NCI-H446 treated with DMSO at 0.1 percent for 48 hours (cell line): ENCODE measurements at places on chromosomes 7 and 10.

DNA sequence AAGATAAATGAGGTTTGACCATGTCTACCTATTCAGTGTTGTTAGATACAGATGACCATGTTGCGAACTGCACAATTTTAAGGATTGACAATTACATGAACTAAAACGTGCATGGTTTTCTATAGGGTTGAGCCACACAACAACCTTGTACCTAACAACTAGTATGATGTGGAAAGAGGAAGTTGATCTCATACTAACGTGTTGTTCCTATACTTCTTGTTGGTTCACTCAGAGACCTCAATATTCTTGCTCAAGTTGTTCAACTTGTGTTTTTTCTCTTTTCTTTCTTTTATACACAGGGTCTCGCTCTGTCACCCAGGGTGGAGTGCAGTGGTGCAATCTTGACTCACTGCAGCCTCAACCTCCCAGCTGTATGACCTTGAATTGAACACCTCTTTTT is 6.1 kb upstream of the KEL start:
- DNase-seq: no peak

DNA sequence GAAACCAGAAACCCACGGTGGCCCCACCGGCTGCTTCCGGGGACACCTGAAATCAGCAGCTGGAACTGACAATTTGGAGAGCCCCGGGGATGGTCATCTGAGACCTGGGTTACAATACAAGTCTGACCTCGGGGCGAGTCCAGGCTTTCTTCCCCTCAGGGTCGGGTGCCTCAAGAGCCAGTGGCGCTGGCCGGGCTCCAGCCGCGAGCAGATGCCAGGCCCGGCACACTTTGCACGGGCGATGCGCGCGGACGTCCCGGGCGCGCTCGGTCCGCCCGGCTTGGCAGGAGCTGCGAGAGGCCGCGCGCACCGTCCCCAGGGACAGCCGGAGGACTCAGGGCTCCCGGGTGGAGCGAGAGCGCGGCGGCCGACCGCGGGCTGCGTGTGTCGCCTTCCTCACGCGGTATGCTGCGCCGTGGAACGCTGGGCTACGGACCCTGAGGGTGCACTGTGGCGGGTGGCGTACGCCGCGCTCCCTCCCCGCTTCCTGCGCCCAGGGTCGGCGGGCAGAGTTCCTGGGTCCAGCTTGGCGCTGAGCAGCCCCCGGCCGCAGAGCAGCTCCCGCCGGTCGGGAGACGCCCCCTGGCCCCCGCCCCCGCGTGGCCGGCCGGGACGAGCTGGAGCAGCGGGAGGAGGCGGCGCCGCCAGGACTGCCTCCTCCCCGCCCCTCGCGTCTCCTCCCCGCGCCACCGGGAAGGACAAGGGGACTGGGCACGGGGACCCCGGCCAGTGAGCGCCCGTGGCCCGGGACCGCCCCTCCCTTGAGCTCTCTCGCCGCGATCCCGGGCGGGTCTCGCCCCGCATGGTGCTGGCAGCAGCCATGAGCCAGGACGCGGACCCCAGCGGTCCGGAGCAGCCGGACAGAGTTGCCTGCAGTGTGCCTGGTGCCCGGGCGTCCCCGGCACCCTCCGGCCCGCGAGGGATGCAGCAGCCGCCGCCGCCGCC is at the start of gene RBM20:
TSS of gene RBM20 (plus strand) at position 684 of the 945 bp plus-strand sequence. CDS start at position 803, 119 bp downstream.
- no peak for DNase-seq

- no peak for DNase-seq
Measured at GRCh38 chr7:33821970-33822369, 83.4 kb upstream of the BMPER start.

DNA sequence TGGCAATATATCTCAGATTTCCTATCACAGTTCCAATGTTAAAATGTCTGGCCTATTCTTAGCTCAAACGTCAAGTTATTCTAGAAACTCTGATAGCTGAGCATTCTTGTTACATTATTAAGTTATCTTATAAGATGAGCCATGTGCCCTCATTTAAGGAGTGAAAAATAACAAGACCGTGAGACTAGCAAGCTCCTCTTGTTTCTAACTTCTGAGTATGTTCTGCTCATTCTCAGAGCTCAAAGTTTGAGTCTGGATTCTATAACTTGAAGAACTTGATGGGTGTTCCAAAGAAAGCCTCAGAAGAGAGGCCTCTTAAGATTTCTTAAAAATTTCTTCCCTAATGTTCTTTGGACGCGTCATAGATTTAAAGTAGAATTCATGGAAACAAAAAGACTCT is 215.2 kb downstream of the HTR7 start:
- no peak for DNase-seq

DNA sequence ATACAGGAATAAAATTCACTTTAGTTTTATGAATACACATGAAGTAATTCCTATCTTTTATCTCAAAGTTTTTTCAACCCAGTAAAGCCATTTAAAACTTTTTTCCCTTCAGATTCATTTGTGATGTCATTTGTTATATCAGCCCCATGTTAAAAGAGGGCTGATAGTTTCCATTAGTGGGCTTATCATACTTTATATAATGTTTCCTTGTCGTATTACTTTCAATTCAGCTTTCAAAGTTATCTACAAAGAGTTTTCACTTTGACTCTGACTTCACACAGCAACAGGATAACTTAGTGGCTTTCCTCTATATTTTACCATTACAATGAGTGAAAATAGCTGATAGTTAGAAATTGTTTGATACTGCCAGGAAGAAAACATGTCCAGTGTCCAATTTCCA is 484.8 kb downstream of the SUGCT start:
- DNase-seq: no peak

DNA sequence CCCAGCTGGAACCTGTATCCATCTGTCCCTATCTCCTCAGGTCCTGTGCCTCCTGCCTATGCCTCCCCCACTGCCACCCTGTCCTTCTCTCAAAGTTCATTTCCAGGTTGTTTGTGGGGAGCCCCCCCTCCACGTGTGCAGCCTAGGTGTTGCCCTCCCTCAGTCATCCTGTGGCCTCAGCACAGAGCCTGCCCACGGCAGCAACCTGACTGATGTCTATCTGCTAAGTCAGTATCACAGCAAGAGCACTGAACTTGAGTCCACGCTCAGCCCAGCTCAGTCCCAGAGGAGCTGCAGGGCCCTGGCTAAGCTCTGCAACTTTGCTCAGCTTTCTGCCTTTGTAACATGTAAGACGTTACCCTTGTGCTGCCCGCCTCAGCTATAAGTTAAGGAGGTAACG is 28.7 kb downstream of the FAM53B start:
- DNase-seq: no peak

- DNase-seq: no peak
Measured at GRCh38 chr7:98875501-98875900, 2.8 kb upstream of the TRRAP start.

- no peak for DNase-seq
Measured at GRCh38 chr10:79360499-79361342, 13.5 kb downstream of the PPIF start.

GRCh38 chr10:78717200-78717599 is 351.6 kb upstream of the ZMIZ1 start:
- no peak for DNase-seq

- DNase-seq: no peak
Measured at GRCh38 chr7:136266457-136266856, 289.3 kb upstream of the MTPN start.

- no peak for DNase-seq
Measured at GRCh38 chr7:22647451-22648257, 79.3 kb upstream of the IL6 start.
